Activated CD4-positive, alpha-beta T cell treated with anti-CD3 and anti-CD28 coated beads, Interleukin-2, Interleukin-6, amounts not matched to agents 100 ng/mL and 50 ng/mL, durations not matched to agents 16 hours and 8 hours (primary cell): ENCODE measurements at places on chromosomes 12 and 14.

DNA sequence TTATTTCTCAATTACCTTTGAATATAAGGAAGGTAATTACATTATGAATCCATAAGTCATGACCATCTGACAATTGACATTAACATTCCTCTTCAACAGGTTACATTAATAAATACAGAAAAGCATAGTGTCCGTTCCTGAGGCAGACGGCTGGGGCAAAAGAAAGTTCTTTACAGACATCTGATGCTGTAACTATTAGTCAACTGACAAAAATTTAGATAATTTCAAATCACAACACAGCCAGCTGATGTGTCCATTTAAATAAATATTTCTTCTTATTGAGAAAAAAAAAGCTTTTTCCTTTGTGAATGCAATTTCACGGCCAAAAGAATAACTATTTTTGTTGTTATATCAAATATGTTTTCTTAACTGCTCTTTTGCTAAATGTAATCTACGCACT, 9.2 kb upstream of the PYROXD1 start:
- no peak for DNase-seq

- no peak for DNase-seq
Observed at GRCh38 chr12:123940627-123940966, 32.0 kb downstream of the CCDC92 start.

DNA sequence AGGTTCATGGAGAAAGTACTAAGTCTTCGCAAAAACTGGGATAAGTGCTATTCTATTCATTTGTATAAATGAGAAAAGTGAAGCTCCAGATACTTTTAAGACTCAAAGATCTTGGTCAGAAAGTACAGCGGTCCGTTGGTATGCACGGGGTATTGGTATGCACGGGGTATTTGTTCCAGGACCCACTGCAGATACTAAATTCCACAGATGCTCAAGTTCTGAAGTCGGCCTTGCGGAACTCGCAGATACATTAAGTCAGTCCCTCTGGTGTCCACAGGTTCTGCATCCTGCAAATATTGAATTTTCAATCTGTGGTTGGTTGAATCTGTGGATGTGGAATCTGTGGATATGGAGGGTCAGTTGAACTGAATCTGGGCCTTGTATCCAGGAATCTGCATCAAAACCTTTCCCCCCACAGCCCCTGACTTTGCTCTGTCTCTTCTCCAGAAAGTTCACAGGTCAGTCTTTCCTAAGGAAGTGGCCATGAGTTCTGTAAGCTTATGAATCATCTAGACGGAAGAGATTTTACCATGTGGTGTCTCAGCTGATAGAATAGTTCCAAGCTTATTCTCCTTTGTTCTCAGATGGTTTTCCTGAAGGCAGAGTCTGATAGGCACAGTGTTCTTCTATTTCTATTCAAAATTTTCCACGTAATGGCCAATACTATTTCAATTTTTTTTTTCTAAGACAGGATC, 274.7 kb downstream of the NEDD1 start:
- no peak for DNase-seq

GRCh38 chr14:36105401-36105800, 71.1 kb downstream of the PTCSC3 start:
- DNase-seq: no peak

DNA sequence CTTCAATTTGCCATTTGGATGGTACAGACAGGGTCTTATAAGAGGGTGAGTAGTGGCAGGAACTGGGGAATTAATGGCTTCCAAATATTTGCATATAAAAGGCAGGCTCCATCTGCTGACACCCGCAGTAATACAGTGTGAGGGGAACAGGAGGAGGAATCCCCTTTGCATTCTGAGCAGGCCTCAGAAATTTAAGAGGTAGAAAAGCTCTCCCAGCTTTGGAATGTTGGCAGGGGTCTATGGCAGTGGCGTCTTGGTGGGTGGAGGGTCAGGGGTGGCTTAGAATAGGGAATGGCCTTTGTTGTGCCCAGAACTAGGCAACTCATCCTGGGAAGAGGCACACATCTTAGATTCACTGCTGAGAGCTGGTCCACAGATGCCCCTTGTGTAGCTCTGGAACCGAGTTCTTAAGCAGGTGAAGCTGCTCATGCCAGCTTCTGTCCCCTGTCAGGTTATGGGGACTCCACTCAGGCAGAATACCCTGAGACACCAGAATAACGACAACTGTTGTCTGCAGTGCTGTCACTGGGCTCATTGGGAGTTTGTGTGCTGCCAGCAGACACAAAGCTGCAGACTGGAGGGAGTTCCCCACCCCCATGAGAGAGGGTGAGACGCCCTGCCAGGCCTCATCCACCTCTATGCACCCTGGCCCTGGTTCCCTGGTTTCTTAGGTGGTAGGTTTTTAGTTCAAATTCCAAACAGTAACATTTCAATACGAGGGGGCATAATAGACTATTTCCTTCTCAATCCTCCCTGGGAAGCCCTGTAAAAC, 190.2 kb downstream of the MON2 start:
- DNase-seq: no peak

GRCh38 chr12:53766881-53767280, 15.1 kb upstream of the CISTR start:
- DNase-seq: no peak
